ENCODE measurements at places on chromosomes 16 and 17.

DNA sequence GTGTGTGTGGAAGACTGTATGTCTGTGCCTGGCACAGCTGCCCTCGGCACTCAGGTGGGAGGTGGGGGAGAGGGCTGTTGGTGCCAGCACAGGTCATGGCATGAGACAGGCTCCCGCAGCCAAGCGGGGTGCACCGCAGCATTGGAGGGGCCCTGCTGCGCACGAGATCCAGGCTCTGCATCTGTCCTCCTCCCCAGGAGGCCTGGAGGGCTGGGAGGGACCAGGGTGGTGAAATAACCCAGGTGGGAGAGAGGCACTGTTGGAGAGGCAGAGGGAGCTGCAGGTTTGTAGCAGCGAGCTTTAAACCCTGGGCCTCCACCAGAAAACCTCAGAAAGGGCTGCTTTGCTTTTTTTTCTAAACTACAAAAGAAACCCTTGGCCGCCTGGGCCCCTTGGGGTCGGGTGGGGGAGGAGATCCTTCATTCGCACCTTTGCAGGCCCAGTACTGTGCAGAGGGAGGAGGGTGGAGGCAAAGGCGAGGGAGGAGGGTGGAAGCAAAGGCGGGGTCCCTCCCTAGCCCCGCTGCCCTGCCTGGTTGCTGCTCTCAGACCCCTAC is 241.7 kb downstream of the SEC14L1 start:
- no peak for DNase-seq

GRCh38 chr17:71801301-71801700 is 319.5 kb upstream of the SOX9 start:
- DNase-seq = no peak

- no peak for DNase-seq
Measured at GRCh38 chr16:77172951-77173350, 18.0 kb upstream of the MON1B start.

GRCh38 chr17:63279498-63280230 is 166.4 kb downstream of the CYB561 start:
- DNase-seq = peak; percentile 45

Data from fibroblast of skin of left quadriceps (primary cell).